ENCODE measurements at places on chromosomes 4 and X. TPM values are rescaled to one million over a fixed set of nuclear protein-coding genes. Genes with fewer than 3 reads are reported as not detected.

The ANKRD37 gene
- polyA plus RNA-seq, result 11.5 TPM

The PPEF1 gene
- polyA plus RNA-seq, result 0.28 TPM

The FREM3 gene
- polyA plus RNA-seq, result not detected

The F9 gene
- not detected for polyA plus RNA-seq

The IL2RG gene
- polyA plus RNA-seq, result 1.3 TPM

The HELT gene
- polyA plus RNA-seq, result not detected

The VBP1 gene
- polyA plus RNA-seq, result 10.9 TPM

The METTL14 gene
- polyA plus RNA-seq, result 3.5 TPM

The SLC9B1 gene
- polyA plus RNA-seq, result 0.33 TPM

The ENAM gene
- polyA plus RNA-seq, result 0.57 TPM

GRCh38 chr4:37648084-37648817, 37.9 kb downstream of the RELL1 start:
- DNase-seq, result peak; percentile 65

DNA sequence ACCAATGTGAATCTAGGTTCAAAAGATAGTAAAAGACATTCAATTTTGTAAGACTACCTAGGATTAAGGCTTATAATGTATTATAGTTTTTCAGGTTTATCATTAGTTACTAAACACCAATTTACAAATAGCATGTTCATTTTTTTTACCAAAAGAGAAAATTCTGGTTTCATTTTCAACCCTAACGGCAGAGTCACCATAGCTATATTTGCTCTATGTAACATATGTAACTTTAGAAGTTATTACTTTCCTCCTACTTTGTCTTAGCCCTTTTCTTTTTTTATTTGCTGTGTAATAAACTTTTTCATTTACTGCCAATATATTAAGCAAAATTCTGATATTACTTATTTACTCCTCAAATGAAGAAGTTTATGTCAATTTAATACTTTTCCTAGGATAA, 639.6 kb downstream of the ARAP2 start:
- DNase-seq, result no peak

GRCh38 chr4:157115613-157116335, 39.8 kb downstream of the GLRB start:
- no peak for DNase-seq

DNA sequence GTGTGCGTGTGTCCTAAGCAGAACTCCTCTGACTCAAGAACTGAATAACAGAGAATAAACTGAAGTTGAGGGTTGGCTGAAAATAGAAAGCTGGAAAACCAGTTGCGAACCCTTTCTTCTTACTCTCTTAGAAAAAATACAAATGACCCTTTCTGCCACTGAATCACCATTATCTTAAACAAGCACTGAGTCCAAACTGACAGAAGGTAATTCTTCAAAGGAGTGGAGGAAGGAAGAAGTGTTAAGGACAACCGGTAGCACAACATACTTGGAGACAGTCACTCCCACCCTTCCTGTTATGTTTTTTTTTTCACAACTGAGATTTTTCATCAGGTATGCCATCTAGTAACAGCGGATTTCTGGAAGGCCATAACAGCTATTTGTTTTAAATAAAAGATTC, 38.1 kb downstream of the HELQ start:
- no peak for DNase-seq

DNA sequence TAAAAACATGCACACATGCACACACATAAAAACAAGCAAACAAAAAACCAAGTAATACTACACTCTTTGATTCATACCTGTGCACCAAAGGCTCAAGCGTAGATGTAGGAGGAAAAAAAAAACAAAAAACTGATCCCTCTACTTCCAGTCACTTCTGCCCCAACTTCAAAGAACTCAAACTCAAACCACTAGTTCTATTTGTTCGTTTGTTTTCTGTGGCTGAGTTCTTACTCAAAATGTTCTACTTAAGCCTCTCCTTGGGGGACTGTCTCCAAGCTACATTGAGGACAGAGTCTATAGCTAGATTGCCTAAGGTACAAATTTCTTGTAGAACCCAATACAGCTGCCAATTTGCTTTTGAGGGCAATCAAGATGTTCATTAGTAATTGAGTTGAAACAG, 171.0 kb upstream of the ATOH1 start:
- DNase-seq, result no peak

- DNase-seq, result no peak
Measured at GRCh38 chr4:148965080-148965479, 522.9 kb upstream of the NR3C2 start.

All from pancreas (tissue), 10 donors.